Neural crest cell (in vitro differentiated cells): ENCODE measurements at places on chromosomes 3 and 15.
A peak's percentile ranks its signal among the peaks of the same experiment; 100 is the strongest.

GRCh38 chr3:37946531-37946889 lies 44.1 kb upstream of the VILL start:
- H3K4me3 ChIP-seq, result no peak overlapping the region
- H3K27me3 ChIP-seq, result no peaks in the 10 kb centered on the region
- peaks cover 20% of the 10 kb centered on the region for H3K4me1 ChIP-seq
- no peak for DNase-seq

- H3K4me1 ChIP-seq, result no peaks in the 10 kb centered on the region
- H3K27ac ChIP-seq, result no peak overlapping the region
- H3K27me3 ChIP-seq, result no peaks in the 10 kb centered on the region
- no peaks in the 10 kb centered on the region for H3K36me3 ChIP-seq
- DNase-seq, result no peak
- no peak overlapping the region for H3K4me3 ChIP-seq
These were observed 58.8 kb upstream of the ARL6 start for GRCh38 chr3:97705764-97706163.

- H3K27me3 ChIP-seq, result no peaks in the 10 kb centered on the region
- H3K4me3 ChIP-seq, result no peak overlapping the region
- DNase-seq, result no peak
- H3K36me3 ChIP-seq, result peaks cover 5% of the 10 kb centered on the region
These were observed 251.0 kb upstream of the RARB start for GRCh38 chr3:25177041-25177440.

- DNase-seq, result no peak
- no peaks in the 10 kb centered on the region for H3K36me3 ChIP-seq
- H3K4me3 ChIP-seq, result no peak overlapping the region
- H3K27me3 ChIP-seq, result no peaks in the 10 kb centered on the region
These were observed 237.9 kb downstream of the NFKBIZ start for GRCh38 chr3:102087236-102087635.

GRCh38 chr3:43187836-43188479 lies 82.1 kb upstream of the POMGNT2 start:
- no peak for DNase-seq
- H3K4me1 ChIP-seq, result peaks cover 9% of the 10 kb centered on the region
- H3K4me3 ChIP-seq, result no peak overlapping the region
- H3K27ac ChIP-seq, result no peak overlapping the region
- H3K36me3 ChIP-seq, result no peaks in the 10 kb centered on the region

GRCh38 chr3:25386686-25387255 lies 41.3 kb upstream of the RARB start:
- peaks cover 30% of the 10 kb centered on the region for H3K4me1 ChIP-seq
- H3K4me3 ChIP-seq, result no peak overlapping the region
- H3K36me3 ChIP-seq, result peaks cover 7% of the 10 kb centered on the region
- H3K27me3 ChIP-seq, result no peaks in the 10 kb centered on the region

- no peak for DNase-seq
- H3K4me1 ChIP-seq, result no peaks in the 10 kb centered on the region
- H3K27ac ChIP-seq, result no peak overlapping the region
- H3K4me3 ChIP-seq, result no peak overlapping the region
These were observed 532.5 kb upstream of the KCNMB2 start for GRCh38 chr3:178003756-178004155.

GRCh38 chr3:7254251-7254650 lies 393.3 kb downstream of the GRM7 start:
- H3K36me3 ChIP-seq, result peaks cover 3% of the 10 kb centered on the region
- H3K4me3 ChIP-seq, result no peak overlapping the region
- no peak overlapping the region for H3K27ac ChIP-seq
- H3K27me3 ChIP-seq, result no peaks in the 10 kb centered on the region
- peaks cover 10% of the 10 kb centered on the region for H3K4me1 ChIP-seq

- no peak overlapping the region for H3K4me3 ChIP-seq
- H3K4me1 ChIP-seq, result peaks cover 8% of the 10 kb centered on the region
- H3K27ac ChIP-seq, result no peak overlapping the region
- no peaks in the 10 kb centered on the region for H3K27me3 ChIP-seq
- H3K36me3 ChIP-seq, result no peaks in the 10 kb centered on the region
- DNase-seq, result no peak
These were observed 402.8 kb downstream of the VPS13C start for GRCh38 chr15:61657461-61657860.

- H3K4me3 ChIP-seq, result peak overlapping the region; percentile 73
- H3K4me1 ChIP-seq, result peaks cover 44% of the 10 kb centered on the region
- H3K27me3 ChIP-seq, result no peaks in the 10 kb centered on the region
- DNase-seq, result peak; percentile 33
- H3K27ac ChIP-seq, result peak overlapping the region; percentile 96
These were observed 35.7 kb upstream of the ACTL6A start for GRCh38 chr3:179526989-179527391.

DNA sequence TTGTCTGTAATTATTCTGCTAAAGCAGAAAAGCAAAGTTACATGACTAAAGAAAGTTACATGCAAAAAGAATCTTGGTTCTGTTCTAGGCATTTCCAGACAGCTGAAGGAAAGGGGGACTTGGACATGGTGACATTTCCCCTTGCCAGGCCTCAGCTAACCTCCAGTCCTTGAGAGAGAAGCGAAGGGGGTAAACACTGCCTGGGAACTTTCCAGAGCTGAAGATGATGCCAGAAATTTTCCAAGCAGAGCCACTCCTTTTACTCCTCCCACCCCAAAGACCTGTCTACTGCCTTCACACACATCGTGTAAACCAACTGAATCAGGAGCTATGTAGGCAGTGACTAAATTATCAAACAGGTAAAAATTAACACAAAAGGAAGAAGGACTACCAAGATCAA lies 5.4 kb downstream of the MEX3B start:
- peaks cover 19% of the 10 kb centered on the region for H3K36me3 ChIP-seq
- DNase-seq, result no peak
- H3K4me3 ChIP-seq, result peak overlapping the region; percentile 79

DNA sequence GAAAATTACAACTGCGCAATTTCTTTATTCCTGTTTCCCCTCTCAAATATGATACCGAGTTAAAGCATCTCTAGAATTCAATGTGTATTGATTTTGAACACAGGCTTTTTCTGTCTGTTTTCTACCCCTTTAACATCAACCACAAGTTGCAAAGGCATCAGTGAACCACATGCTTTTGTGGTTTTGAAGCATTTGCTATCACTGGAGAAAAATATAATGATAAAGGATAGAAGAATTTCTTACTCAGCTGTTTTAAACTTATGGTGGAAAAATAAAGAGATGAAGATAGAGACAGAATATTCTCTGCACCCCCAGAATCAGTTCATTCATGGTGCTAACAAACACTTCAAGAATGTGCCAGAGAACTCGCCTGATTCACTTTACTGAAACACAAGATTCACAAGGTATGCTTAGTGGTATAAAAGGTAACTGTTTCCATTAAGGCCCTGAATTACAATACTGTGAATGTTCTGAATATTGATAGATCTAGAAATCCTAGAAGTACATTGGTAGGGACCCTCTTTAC lies 9.5 kb upstream of the DPPA4 start:
- H3K4me1 ChIP-seq, result peaks cover 36% of the 10 kb centered on the region
- no peak overlapping the region for H3K4me3 ChIP-seq
- H3K27ac ChIP-seq, result no peak overlapping the region
